ENCODE measurements at places on chromosomes 3 and 15. TPM values are rescaled to one million over a fixed set of nuclear protein-coding genes. Genes with fewer than 3 reads are reported as not detected.

Gene HDGFL3
- total RNA-seq = 9.8 TPM

Gene CD47
- total RNA-seq = 126 TPM

GRCh38 chr3:139427283-139428060 is 38.0 kb upstream of the COPB2 start:
- no peak for DNase-seq

GRCh38 chr3:172836390-172836997 is 86.0 kb downstream of the ECT2 start:
- DNase-seq = no peak

GRCh38 chr15:80558631-80559319 is 136.3 kb upstream of the ABHD17C start:
- no peak for DNase-seq

DNA sequence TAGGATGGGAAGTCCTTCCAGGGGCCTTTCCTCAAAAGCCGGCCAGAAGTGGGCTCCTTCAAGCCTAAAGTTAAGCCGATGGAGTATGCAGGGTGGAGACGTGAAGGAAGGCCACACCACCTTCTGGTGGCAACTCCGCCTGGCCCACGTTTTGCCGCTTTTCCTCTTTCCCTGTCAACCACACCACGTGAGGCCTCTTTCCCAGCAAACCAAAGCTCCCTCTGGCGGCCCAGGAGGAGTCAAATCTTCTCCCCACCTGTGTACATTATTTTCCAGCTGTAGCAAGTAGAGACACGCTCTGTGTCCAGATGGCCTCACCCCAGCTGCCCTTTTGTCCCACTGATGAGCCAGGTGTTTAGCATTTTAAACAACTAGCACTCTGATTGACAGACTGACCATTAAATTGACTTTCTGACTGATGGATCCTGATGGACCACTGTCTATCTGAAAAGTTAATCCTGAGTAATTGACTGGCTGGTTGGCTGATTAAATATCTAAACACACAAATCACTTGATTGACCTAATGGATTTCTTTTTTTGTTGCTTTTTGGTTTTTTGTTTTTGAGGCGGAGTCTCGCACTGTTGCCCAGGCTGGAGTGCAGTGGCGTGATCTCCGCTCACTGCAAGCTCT is 59.6 kb upstream of the ZBTB38 start:
- DNase-seq = no peak

DNA sequence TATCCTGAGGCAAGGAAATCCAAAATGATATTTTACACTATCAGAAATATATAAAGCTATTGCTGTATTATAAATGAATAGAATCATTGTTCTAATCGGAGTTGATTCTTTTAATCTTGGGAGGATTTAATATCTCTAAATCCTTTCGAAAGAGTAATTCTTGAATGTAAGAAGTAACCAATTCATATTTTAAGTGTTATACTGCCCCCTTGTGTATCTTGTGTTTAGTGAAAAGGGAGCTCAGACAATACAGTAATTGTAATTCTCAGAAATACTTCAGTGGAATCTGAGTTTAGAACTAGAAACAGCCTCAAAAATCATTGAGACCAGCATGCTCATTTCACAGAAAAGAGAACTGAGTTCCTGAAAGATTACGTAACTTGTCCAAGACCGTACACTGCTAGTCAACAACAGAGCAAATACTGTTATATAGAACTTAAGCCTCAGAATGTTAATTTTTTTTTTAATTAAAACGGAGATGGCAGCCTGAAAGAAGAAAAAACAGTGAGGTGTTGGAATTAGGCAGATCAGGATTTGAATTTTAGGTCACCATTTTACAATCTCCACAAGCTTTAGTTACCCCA is 42.9 kb downstream of the PLCH1 start:
- peak; percentile 18 for DNase-seq

Gene MOBP
- not detected for total RNA-seq

Gene TMC3
- total RNA-seq = not detected

Gene DZIP1L
- 0.20 TPM for total RNA-seq

DNA sequence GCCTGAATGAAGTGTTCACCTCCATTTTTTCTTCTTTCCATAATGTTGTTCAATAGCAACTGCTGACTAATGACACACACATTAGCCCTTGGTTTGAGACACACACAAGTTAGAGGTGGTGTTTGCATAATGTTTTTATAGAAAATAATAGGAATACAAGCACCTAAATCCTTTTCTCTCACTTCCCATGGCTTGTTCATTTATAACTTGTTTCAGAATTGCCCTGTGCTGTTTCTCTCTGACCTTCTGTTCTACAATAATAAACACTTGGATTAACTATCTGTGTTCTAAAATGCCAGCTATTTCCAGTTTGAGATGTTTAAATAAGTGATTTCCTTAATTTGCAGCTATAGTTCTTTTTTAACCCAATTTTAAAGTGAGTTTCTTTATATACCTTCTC is 525.1 kb upstream of the ROBO2 start:
- DNase-seq = no peak

GRCh38 chr3:192855434-192855833 is 62.2 kb downstream of the MB21D2 start:
- no peak for DNase-seq

GRCh38 chr3:52054661-52055511 is 1.5 kb downstream of the DUSP7 start:
- DNase-seq = peak; percentile 13

GRCh38 chr3:171239757-171240503 is 213.4 kb upstream of the SLC2A2 start:
- no peak for DNase-seq

Gene DCLK3
- not detected for total RNA-seq

DNA sequence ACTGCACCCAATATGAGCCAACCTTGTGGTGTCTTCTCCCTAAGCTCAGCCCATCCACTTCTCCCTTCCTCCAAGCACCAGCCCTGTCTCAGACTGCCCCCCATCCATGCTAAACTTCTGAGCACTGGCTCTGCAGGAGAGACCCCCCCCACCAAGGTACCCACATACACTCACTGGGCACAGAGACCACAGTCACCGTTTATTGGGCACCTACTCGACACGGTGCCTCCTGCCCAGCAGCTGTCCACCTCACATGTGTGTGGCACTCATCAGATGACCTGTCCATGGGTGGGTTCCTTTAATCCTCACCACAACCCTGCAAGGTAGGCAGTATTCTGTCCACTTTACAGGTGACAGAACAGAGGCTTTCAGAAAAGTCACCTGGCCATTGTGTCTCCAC is 22.3 kb upstream of the SFMBT1 start:
- DNase-seq = no peak

GRCh38 chr3:131608741-131609140 is 106.0 kb upstream of the MRPL3 start:
- no peak for DNase-seq

DNA sequence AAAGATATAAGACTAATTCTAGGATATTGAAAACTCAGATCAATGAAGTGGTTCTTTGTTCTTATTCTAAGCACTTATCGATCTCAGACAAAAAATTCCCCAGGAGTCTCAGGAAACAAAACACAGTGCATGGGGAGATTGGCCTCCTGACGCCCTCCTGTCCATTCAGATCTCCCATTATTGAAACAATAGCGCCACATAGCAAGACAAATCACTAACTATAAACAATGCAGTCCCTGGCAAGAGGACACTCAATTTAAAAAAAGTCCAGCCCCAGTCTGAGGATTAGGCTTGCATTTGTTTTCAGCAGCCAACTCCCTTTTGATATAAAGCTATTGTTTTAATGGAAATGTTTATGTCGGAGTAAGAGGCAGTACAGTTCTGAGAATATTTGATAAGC is 528.2 kb downstream of the GABRG3 start:
- no peak for DNase-seq

Gene LYZL4
- not detected for total RNA-seq

- DNase-seq = peak; percentile 68
Observed at GRCh38 chr15:45118131-45118588, 4.0 kb downstream of the DUOXA2 start.

DNA sequence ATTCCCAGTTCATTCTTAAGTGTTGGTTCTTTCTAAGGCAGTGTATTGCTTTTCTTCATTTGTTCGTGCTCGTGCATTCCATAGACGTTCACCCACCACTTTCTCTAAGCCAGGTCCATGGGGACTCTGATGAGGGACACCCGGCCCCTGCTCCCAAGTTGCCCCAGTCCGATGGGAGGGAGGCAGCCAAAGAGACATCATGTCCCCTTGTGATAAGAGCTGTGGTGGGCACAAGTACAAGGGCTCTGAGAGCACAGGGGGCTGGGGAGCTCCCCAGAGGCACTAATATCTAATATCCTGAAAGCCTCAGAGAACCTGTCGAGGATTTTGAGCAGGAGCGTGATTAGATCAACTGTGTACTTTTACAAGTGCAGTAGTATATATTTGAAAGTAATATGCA is 6.3 kb downstream of the SPSB4 start:
- no peak for DNase-seq

- DNase-seq = no peak
Observed at GRCh38 chr3:105865016-105865623, 3.7 kb downstream of the CBLB start.

- DNase-seq = no peak
Observed at GRCh38 chr15:27973886-27974285, 125.2 kb downstream of the OCA2 start.

Gene NPRL2
- total RNA-seq = 48.0 TPM

Measured in CD8-positive, alpha-beta memory T cell (primary cell).